ENCODE measurements at places on chromosomes 6 and 20. TPM values are rescaled to one million over a fixed set of nuclear protein-coding genes. Genes with fewer than 3 reads are reported as not detected.

- H3K4me3 ChIP-seq, result no peak overlapping the region
- no peaks in the 10 kb centered on the region for H3K4me1 ChIP-seq
- H3K27ac ChIP-seq, result no peak overlapping the region
Observed at GRCh38 chr6:147770221-147770620, 261.7 kb downstream of the SAMD5 start.

Gene NQO2
- total RNA-seq, result 25.9 TPM

Gene DAAM2
- total RNA-seq, result 18.5 TPM

DNA sequence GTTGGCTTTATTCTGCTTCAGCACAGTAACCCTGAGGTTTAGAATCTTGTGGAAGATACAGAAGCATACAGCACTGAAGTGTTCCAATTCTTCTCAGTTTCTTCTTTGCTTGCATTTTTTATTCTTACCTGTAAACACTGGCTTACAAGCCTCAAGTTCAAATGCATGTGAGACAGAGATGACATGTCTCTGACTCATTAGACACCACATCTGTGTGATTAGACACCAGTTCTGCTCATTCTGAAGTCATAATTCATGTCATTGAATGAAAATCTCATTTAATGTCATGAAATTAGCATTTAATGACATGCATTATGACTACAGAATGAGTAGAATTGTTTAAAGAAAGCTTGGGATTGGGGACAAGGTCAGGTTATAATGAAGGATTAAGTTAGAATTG lies 5.8 kb downstream of the GZF1 start:
- H3K4me1 ChIP-seq, result peaks cover 9% of the 10 kb centered on the region
- no peak overlapping the region for H3K27ac ChIP-seq
- no peaks in the 10 kb centered on the region for H3K36me3 ChIP-seq
- DNase-seq, result no peak

Gene CDSN
- not detected for total RNA-seq

DNA sequence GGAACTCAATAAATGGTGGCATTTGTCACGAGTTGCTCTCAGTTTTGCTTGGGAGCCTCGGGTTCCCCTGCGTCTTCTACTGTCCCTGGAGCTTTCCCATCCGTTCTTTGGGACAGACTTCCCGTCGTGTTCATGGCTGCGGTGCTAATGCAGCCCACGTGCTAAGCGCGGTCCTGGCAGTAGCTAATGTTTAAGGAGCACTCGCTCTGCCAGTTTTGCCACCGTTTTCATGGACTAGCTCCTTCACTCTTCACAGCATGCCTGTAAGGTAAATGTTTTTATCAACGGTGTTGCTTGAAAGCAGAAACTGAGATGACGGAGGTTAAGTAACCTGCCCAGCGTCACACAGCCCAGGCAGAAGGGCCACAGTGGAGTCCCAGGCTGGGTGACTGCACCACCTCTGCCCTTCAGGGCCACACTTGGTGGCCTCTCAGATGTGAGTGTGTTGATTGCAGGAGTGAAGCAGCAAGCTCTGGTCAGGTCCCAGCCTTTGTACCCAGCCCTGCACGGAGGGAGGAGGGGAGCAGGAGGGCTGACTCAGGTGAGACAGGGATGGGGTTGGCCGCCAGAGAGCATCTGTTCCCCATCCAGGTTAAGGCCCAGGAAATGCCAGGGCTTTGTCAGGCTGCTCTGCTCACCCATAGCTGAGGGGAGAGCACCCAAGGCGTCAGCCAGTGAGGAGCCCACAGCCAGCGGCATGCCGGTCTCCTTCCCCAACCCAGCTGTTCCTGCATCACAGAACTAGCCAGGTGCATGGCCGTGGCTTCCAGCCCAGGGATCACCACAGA lies 181.8 kb downstream of the ZMYND8 start:
- H3K4me3 ChIP-seq, result no peak overlapping the region
- H3K36me3 ChIP-seq, result no peaks in the 10 kb centered on the region
- no peaks in the 10 kb centered on the region for H3K27me3 ChIP-seq
- H3K4me1 ChIP-seq, result no peaks in the 10 kb centered on the region
- H3K27ac ChIP-seq, result no peak overlapping the region

GRCh38 chr6:9403736-9404135 lies 968.4 kb upstream of the SLC35B3 start:
- no peaks in the 10 kb centered on the region for H3K36me3 ChIP-seq
- H3K27ac ChIP-seq, result no peak overlapping the region
- no peaks in the 10 kb centered on the region for H3K4me1 ChIP-seq
- H3K4me3 ChIP-seq, result no peak overlapping the region
- no peaks in the 10 kb centered on the region for H3K27me3 ChIP-seq

GRCh38 chr6:45436544-45437438 lies 59.1 kb upstream of the SUPT3H start:
- no peak for DNase-seq
- H3K4me1 ChIP-seq, result peaks cover 1% of the 10 kb centered on the region
- H3K27ac ChIP-seq, result no peak overlapping the region
- H3K4me3 ChIP-seq, result no peak overlapping the region
- no peaks in the 10 kb centered on the region for H3K36me3 ChIP-seq
- no peaks in the 10 kb centered on the region for H3K27me3 ChIP-seq

GRCh38 chr20:21862259-21862946 lies 156.9 kb downstream of the PAX1 start:
- no peak for DNase-seq
- H3K36me3 ChIP-seq, result no peaks in the 10 kb centered on the region
- no peaks in the 10 kb centered on the region for H3K27me3 ChIP-seq
- H3K4me3 ChIP-seq, result no peak overlapping the region

DNA sequence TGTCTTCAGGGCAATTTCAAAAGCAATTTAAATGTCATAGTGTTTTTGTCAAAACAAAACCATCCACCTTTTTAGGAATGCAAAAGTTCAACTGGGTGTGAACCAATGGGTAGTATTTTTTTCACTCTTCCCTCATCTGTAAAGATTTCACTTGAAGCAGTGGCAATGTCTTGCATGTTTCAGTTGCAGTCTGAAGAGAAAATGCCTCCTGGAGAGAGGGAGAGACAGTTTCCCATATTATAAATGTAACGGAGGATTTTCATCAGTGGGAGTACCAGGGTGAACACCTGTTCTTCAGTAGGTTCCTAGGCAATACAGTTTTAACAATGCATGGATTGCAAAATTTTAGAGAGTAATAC lies 3.3 kb downstream of the FOXQ1 start:
- H3K36me3 ChIP-seq, result no peaks in the 10 kb centered on the region
- no peak for DNase-seq
- H3K4me1 ChIP-seq, result peaks cover 2% of the 10 kb centered on the region
- H3K27me3 ChIP-seq, result no peaks in the 10 kb centered on the region
- no peak overlapping the region for H3K4me3 ChIP-seq

Gene PGC
- not detected for total RNA-seq

DNA sequence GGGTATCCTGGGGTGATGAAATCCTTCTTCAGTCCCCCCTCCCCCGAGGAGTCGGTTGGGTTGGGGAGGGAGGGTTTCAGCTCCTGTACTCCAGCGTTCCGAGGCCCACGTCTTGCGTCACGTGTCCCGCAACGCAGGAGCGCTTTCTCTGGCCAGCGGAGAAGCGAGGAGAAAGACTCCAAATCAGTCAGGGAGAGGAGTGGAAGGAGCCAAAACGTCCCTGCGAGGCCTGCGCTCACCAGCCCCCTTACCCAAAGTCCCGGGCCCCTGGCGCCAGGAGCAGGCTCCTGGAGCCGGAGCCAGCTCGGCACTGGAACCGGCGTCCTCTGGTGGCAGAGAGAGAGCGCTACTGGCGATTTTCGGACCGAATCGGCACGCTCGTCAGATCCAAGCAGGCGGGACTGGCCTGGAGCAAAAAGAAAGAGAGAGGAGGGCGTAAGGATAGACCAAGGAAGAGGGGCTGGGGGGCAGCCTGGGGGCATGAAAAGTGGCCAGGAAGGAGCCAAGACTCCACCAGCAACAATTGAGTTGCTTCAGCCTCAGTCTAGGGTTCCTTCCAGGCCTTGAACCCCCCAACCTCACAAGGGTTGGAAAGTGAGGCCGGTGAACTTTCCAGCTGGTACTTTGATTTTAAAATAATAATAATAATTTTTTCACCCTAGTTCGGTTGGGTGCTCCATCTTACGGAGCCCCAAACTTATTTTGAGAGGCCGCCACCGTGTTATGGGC lies at the start of gene GNAS:
TSS of gene GNAS (plus strand) at position 174 of the 729 bp plus-strand sequence.
- DNase-seq, result peak; percentile 57
- H3K36me3 ChIP-seq, result no peaks in the 10 kb centered on the region
- no peaks in the 10 kb centered on the region for H3K27me3 ChIP-seq
- H3K4me1 ChIP-seq, result no peaks in the 10 kb centered on the region

Gene SMOC2
- 129 TPM for total RNA-seq

DNA sequence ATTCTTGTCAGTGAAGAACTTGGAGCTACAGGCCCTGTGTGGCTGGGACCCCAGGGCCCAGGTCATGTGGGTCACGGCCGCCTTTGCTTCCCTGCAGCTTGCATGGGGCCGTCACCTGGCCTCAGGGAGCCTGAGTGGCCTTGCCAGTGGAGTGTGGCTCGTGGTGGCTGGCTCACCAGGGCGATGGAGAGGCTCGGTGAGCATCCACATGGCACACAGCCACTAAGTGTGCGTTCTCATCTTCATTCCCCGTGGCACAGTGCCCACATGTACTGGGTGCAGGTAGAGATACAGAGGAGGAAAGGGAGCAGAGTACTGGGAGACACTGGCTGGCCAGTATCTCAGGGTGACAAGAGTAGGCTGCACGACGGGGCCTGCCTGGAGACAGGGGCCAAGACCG lies 21.5 kb downstream of the MANBAL start:
- no peaks in the 10 kb centered on the region for H3K36me3 ChIP-seq
- H3K27me3 ChIP-seq, result no peaks in the 10 kb centered on the region
- peak overlapping the region; percentile 28 for H3K27ac ChIP-seq
- H3K4me1 ChIP-seq, result peaks cover 51% of the 10 kb centered on the region
- DNase-seq, result no peak
